ENCODE measurements at places on chromosomes 3 and 15. TPM values are rescaled to one million over a fixed set of nuclear protein-coding genes. Genes with fewer than 3 reads are reported as not detected.
A peak's percentile ranks its signal among the peaks of the same experiment; 100 is the strongest.

GRCh38 chr3:167808910-167809309, 73.4 kb downstream of the SERPINI1 start:
- no peak for DNase-seq

The SPINK8 gene
- 12.0 TPM for total RNA-seq

DNA sequence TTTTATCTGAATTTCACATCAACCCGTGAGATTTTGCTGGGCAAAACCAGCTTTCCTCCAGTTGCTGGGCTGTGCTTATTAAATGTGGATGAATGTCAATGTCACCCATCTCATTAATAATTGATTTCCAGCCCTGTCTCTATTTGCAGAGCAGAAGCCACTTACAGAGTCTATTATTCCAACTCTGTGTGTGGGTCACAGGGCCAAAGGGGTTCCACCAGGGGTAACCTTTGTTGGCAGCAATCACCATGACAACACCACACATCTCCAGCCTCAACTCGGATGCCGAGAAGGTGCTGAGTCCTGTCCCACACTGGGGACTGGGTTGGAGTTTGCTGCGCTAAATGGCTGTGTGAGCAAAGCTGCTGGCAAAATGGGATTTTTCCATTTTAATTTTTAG, 51.1 kb upstream of the WNT5A start:
- DNase-seq, result no peak

DNA sequence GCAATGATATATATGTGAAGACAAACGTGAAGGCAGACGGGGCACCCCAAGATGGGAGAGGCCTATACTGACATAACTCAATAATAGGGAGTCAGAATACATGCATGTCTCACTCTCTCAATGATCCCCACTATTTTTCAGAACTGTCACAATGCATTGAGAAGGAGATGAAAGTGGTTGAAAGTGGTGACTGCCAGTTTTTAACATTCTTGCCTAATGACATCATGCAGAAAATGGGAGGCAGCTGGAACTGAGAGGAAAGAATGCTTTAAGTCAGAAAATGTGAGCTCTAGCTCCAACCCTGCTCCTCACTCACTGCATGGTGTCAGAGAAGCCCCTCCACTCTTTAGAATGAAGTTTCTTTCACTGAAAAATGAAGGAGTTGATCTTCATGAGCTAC, 55.3 kb upstream of the P2RY1 start:
- no peak for DNase-seq

GRCh38 chr3:70754314-70754713, 441.9 kb upstream of the MDFIC2 start:
- DNase-seq, result no peak

GRCh38 chr3:125395091-125395490, 20.0 kb upstream of the ZNF148 start:
- DNase-seq, result no peak

DNA sequence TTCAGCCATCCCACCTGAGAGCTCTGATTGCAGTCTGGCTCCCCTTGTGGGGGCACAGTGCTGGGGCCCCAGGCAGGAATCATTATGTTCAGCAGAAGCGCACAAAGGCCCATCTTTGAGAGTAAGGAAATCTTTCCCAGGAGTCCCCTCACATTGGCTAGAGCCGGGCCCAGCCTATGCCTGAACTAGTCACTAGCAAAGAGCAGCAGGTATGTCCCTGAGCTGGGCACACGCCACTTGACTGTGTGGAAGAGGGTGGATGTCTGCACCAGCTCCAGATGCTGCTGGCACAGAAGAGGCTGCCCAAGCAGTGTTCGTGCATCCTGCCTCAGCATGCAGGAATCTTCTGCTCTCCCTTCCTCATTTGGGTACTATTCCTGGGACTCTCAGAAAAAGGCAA, 26.3 kb downstream of the NR1I2 start:
- no peak for DNase-seq

DNA sequence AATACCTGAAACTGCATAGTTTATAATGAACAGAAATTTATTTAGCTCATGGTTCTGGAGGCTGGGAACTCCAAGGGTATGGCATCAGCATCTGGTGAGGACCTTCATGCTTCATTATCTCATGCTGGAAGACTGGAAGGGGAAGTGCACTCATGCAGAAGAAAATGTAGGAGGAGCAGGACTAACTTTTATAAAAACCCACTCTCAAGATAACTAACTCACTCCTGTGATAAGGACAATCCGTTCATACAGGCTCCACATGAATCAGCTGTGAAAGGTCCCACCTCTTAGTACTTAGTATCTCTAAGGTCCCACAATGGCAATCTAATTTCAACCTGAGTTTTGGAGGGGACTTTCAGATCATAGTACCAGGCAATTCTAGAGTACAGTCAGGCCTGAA, 33.6 kb upstream of the APH1B start:
- DNase-seq, result no peak

DNA sequence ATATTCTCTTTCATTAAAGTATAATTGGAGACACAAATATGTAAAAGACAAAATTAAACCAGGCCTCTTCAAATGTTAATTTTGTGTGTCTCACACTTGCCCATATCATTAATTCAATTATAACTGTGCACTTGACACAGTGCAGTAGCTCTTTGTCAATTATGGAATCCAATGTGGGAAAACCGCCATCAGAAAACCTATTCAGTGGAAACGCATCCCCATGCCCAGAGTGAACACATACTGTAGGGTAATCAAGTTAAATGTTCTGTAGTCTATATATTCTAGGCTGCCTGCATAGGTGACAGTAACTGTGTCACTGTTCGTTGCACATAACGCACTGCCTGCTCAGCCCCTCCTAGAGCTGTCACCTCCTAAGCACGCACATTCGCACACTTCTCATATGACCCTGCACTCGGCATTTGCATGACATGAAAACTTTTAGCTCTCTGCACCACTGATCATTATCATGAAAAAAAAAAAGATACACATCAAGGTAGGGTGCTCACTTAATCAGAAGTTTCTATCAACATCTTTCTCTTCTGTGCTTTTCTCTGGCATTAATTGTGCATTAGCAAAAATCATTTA, 63.2 kb downstream of the MEIS2 start:
- DNase-seq, result no peak

DNA sequence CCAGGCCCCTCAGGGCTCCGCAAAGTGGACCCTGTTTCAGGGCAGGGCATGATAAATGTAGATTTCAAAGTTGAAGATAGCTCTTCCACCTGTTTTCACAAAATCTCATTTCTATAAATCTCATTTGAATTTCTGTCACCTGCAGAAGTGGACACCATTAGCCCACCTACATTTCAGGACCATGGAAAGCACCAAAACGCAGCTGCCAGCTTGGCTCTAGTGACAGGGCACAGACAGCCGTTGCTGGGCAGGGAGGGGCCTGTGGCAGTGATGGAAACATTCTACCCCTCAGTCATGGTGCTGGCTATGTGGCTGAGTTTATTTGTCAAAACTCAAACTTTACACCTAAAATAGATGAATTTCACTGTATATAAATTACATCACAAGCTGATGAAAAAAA, 40.4 kb downstream of the PRR23E start:
- DNase-seq, result no peak

DNA sequence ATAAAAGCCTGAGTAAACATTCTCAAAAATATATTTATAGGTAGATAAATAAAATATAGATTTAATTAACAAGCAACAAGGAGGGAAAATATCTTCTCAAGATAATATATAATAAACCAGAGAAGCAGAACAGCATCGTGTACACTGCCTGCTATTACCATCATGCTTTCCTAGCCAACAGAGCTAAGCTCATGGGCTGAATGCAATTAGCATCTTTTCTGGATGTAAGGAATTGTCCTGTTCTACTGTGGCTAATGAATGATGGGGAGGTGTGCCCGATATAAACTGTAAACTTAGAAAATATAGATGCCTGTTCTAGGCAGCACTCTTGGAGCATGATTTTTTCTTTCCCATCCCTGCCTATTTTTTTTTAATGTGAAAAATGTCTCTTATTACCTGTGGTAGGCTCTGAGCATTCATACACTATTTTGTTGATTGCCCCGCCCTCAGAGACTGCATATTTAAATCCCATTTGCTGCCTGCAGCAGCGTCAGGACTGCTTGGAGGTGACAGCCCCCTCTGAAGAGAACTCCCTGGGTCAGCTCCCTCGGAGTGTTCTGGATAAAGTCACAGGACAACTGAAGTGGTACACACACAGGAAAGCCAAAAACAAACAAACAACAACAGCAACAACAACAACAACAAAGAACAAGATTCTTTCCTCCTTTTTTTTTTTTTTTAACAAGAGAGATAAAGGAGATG, 312.3 kb downstream of the SATB1 start:
- DNase-seq, result no peak

DNA sequence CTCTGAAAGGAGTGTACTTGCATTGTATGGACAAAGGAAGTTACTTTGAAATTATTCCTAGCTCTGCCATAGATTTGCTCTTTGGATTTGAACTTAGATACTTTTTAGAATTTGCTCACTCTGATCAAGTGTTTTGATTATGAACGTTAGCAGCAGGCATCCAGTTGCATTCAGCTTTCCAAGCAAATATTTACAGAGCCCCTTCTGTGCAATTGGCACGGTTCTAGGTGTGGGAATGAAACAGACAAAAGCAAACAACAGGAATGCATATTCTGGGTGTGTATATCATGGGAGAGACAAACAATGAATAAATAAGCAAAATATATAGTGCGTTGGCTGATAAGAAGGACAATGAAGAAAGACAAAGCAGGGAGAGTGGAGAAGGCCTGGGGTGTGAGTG, 125.5 kb upstream of the ADAMTS9 start:
- DNase-seq, result no peak

DNA sequence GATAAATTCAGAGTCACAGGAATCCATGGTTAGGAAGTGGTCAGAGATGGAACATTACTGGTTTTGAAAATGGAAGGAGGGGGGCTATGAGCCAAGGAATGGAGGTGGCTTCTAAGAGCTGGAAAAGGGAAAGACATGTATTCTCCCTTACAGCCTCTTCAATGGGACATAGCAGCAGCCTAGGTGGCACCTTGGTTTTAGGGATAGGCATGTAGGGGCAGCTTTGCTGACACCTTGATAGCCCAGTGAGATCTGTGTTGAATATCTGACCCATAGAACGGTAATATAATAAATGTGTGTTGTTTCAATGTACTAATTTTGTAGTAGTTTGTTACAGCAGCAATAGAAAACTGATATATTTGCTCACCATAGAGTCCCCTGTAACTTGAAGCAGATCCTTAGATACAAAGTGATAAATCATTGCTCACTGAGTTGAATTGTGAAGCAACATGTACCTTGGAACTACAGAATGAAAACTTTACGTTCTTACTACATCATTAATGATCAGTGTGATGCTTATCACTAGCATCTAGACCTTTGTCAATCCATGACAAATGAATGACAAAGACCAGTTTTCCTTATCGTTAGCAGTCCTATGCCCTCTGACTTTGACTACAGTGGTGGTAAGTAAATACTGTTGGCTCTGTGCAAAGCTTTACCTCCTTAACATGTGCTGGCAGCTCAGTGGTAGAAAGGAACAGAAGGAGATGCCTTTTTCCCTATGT, 53.8 kb downstream of the TMEM45A start:
- no peak for DNase-seq

- DNase-seq, result no peak
Measured at GRCh38 chr15:89198196-89198595, 23.2 kb downstream of the RLBP1 start.

The CRABP1 gene
- not detected for total RNA-seq

- DNase-seq, result no peak
Measured at GRCh38 chr3:30006111-30006510, 600.3 kb upstream of the TGFBR2 start.

The TMOD2 gene
- 9.2 TPM for total RNA-seq

DNA sequence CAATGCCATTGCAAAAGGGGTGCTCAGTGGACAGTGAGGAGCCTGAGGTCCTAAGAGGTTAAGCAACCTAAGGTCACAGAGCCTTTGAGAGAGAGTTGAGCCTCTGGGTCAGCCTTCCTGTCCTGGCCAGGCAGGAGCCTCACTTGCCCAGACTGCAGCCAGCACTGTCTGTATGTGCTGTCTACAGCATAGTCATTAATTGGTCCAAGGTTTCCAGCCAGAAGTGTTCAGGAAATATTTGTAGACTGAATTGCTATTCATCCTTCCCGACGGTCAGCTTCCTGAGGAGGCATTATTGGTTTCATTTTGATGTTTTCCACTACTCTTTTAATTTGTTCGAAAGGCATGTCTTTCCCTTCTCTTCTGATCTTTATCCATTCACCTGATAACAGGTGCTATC, 8.1 kb downstream of the SEC13 start:
- no peak for DNase-seq

DNA sequence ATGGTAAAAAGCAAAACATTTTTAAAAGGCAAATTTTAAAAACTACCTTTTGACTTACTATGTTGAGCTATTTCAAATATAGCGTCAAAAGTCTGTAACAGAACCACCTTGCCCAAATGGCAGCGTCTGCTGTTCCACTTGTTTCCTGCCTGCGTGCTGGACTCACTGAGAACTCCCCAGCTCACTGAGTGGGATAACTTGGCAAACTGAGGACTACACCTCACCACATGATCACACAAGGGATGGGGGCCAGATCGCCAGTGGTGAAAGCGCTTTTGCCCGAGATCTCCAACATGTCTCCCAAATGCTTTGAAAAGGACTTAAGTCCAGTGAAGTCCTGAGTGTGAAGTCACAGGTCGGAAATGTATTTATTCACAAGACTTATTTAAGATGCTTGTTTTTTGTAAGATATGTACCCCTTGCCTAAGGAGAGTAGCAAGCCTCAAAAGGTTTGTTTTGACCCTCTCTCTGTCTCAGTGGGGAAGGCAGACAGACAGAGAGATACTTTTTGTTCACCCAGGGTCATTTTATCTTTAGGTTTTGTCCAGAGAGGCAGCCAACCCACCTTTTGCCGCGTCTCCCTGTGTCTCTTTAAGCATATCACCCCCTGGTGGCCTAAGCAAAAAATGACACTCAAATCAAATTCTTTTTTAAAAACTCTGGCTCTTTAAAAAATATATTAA, 192.6 kb downstream of the PDZRN3 start:
- DNase-seq, result no peak

DNA sequence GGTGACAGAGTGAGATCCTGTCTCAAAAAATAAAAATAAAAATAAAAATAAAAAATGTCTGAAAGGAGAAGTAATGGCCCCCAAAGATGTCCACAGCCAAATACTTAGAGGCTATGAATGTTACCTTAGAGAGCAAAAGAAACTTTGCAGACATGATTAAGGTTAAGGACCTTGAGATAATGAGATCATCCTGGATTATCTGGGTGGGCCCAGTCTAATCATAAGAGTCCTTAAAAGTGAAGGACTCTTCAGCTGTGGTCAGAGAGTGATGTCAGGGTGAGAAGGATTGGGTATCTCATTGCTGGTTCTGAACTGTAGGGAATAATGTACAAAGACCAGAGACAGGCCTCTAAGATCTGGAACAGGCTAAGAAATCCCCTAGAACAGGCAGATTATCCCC, 84.9 kb upstream of the POU1F1 start:
- no peak for DNase-seq

GRCh38 chr3:22029480-22029879, 278.5 kb upstream of the ZNF385D start:
- DNase-seq, result no peak

DNA sequence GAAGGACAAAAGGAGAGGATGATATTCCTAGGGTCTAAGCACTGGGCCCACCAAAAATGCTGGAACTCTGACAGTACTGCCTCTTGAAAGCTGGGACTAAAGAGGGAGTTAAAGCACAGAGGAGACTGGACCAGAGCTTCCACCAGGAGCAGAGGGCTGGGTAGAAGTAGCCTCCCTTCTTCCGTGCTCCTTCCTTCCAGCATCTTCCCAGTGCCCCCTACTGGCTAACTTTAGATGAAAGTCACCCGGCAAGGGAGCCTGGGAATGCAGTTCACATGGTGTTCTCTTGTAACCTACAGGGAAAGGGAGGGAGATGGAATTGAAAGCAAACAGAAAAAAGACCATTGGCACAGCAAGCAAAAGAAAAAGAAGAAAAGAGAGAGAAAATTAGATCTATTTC, 106.1 kb upstream of the COL8A1 start:
- DNase-seq, result peak; percentile 45
